Erythroblast (primary cell): ENCODE measurements at places on chromosomes 7 and 10.

DNA sequence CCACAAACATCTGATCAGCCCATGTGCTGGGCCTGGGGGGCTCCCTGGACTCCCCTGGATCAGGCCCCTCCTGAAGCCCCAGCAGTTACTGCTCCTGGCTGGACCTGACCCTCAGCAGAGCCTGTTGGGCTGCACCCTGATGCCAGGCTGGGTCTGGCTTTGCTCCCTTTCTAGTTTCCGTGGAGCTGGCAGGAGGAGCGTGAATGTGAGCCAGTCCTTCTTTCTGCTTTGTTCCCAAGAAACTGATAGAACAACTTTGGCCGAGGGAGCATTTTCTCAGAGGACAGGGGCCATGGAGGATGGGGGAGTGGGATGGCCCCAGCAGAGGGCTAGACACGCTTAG lies 128.2 kb downstream of the NEURL1 start:
- DNase-seq, result no peak

- DNase-seq, result no peak
Measured at GRCh38 chr7:16589881-16590280, 55.7 kb downstream of the ANKMY2 start.

- DNase-seq, result no peak
Measured at GRCh38 chr7:66950763-66951162, 29.7 kb downstream of the TMEM248 start.

DNA sequence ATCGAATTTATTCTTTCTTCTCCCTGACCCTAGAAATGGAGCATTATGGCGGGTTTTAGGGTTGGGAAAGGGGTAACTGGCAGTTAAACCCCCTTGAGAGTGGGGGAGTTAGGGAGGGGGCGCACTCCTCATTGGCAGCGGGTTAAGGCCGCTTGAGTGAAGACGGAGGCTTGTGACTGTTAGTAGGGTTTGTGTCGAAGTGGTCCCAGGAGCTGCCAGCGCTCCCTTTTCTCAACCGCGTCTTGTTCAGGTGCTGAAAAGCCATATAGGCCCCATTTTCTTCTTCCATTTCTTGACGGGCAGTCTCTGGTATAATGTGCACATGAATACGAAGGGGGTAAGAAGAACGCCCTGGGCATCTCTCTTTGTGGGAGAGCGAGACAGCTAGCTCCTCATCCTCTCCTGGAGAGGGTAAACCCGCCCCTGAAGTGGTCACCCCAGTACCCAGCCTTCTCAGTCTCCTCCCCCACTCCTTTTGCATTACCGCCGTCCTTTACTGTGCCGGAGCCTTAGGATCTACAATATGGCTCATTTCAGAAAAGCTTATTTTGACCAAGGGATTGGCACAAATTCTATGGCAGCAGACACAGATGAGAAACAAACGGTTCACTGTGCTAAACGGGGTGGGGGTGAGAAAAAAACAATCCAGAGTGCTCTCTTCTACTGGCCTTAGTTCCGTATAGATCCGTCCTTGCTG lies 836 bp downstream of the KMT2E start:
- DNase-seq, result peak; percentile 84

GRCh38 chr7:44574287-44574872 lies 672 bp upstream of the DDX56 start:
- no peak for DNase-seq

DNA sequence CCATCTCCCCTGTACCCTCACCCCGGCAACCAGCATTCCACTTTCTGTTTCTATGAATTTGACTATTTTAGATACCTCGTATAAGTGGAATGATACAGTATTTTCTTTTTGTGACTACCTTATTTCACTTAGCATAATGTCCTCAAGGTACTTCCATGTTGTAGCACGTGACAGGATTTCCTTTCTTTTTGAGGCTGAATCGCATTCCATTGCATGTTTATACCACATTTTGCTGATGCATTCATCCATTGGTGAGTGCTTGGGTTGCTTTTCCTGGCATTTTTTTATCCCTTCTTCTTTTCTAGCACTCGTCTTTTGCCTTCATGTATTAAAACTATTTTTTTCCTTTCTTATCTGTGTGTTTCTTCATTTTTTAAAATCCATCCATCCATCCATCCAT lies 22.3 kb upstream of the EXOC6 start:
- no peak for DNase-seq

DNA sequence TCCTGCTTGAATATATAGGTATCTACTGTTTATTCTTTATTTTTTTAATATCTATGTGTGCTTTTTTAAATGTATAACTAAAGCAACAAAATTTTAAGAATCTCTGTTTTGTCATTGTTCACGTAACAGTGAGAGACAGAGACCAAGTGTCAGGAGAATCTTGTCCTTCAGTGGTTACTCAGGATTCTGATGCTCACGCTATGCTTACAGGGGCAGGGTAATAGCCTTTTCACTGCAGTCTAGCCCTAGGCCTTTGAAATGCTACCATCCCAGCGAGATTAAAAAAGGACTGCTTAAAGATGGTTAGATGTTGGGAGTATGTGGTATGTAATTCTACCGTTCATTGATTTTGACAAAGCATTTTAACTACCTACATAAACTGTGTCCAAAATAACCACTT lies 71.6 kb upstream of the EGFR start:
- DNase-seq, result no peak

GRCh38 chr10:43816351-43817321 lies 168.0 kb upstream of the ZNF32 start:
- DNase-seq, result no peak

GRCh38 chr10:66881814-66882213 lies 44.0 kb upstream of the LRRTM3 start:
- DNase-seq, result no peak

DNA sequence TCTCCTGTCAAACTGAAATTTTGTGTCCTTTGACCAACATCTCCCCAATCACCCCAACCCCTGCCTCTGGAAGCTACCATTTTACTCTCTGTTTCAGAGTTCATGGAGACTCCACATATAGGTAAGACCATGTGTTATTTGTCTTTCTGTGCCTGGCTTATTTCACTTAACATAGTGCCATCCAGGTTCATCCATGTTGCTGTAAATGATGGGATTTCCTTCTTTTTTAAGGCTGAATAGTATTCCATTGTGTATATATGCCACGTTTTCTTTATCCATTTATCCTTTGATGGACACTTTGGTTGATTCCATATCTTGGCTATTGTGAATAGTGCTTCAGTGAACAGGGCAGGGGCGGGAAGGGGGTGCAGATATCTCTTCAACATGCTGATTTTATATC lies 18.0 kb upstream of the FBXW4 start:
- no peak for DNase-seq

GRCh38 chr7:113158756-113159155 lies 40.4 kb upstream of the SMIM30 start:
- no peak for DNase-seq

DNA sequence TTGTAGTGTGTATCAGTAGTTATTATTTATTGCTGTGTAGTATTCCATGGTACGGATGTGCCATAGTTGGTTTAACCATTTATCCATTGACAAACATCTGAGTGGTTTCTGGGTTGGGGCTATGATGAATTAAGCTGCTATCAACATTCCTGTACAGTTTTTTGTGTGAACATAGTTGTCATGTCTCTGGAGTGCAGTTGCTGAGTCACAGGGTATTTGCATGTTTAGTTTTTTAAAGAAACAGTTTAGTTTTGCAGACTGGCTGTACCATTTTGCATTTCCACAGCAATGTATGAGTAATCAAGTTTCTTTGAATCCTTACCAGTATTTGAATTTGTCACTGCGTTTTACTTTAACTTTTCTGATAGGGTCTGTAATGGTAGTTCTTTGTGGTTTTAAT lies 516.7 kb upstream of the CELF2 start:
- DNase-seq, result no peak

DNA sequence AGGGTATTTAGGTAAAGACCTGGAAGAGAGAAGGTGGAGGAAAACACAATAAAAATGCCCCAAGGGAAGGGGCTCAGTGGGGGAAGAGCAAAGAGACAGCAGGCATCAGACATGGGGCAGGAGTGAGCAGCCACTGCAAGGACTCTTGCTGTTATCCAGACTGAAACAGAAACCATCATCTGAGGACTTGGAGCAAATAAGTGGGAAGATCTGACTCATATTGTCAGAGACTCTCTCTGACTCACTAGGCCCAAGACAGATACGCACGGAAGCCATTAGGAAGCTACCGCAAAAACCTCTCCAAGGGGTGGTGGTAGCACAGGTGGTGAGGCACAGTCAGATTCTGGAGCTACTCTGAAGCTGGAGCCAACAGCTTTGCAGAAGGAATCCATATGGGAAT lies 110.7 kb downstream of the RNF32 start:
- DNase-seq, result no peak

DNA sequence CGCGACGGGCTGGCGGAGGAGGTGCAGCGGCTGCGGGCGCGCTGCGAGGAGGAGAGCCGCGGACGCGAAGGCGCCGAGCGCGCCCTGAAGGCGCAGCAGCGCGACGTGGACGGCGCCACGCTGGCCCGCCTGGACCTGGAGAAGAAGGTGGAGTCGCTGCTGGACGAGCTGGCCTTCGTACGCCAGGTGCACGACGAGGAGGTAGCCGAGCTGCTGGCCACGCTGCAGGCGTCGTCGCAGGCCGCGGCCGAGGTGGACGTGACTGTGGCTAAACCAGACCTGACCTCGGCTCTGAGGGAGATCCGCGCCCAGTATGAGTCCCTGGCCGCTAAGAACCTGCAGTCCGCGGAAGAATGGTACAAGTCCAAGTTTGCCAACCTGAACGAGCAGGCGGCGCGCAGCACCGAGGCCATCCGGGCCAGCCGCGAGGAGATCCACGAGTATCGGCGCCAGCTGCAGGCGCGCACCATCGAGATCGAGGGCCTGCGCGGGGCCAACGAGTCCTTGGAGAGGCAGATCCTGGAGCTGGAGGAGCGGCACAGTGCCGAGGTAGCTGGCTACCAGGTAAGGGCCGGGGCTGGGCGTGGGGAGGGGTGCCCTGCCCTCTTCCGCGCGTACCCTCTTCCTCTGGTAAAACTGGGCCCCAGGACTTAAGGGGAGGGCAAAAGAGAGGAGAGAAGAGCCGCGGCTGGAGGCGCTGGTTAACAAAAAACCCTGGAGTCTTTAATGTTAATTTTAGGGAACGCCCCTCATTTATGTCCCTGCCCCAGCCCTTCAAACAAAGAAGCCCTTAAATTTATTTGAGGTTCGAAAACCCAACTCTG lies 987 bp downstream of the INA start:
- no peak for DNase-seq
